ENCODE measurements at places on chromosomes 5 and 9.

GRCh38 chr9:113477661-113478060, 14.1 kb downstream of the RGS3 start:
- DNase-seq, result no peak

DNA sequence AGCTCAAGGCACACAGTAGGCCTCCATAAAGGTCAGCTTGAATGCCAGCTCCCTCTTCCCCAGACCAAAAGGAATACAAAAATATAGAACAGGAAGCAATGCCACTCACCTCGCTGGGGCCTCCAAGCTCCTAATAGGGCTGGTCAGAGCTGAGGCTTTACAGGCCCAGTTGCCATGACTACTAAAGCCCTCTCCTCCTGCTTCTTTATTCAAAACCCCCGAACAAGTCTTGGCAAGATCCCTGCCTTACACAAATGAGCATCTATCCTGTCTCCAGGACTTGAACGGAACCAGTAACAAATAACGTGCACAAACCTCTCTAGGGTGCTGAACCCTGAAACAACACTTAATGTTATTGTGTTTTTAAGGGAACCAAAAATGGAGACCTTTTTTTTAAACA, 136.3 kb downstream of the SIL1 start:
- peak; percentile 58 for DNase-seq

DNA sequence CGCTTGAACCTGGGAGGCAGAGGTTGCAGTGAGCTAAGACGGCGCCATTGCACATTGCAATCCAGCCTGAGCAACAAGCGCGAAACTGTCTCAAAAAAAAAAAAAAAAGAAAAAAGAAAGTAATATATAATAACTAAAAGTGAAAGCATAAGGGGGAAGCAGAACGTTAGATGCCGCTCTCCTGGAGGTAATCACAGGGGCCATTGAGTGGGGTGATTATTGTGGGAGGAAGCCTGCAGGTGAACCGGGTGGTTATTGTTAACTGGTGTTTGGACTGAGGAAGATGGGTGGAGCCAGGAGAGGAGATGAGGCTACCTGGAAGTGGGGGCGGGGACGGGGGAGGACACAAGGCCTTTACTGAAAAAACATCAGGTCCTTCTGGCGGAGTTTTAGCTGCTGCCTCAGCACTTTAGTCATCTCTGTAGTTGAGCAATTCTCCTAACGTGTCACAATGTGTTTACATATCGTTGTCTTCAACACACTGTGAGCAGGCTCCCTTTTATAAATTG, 5.3 kb upstream of the TJP2 start:
- DNase-seq, result peak; percentile 88

- DNase-seq, result peak; percentile 53
These were observed 373.3 kb upstream of the SEMA6A start for GRCh38 chr5:116947691-116948528.

- DNase-seq, result peak; percentile 44
These were observed 617.4 kb downstream of the SLCO4C1 start for GRCh38 chr5:101678481-101679193.

DNA sequence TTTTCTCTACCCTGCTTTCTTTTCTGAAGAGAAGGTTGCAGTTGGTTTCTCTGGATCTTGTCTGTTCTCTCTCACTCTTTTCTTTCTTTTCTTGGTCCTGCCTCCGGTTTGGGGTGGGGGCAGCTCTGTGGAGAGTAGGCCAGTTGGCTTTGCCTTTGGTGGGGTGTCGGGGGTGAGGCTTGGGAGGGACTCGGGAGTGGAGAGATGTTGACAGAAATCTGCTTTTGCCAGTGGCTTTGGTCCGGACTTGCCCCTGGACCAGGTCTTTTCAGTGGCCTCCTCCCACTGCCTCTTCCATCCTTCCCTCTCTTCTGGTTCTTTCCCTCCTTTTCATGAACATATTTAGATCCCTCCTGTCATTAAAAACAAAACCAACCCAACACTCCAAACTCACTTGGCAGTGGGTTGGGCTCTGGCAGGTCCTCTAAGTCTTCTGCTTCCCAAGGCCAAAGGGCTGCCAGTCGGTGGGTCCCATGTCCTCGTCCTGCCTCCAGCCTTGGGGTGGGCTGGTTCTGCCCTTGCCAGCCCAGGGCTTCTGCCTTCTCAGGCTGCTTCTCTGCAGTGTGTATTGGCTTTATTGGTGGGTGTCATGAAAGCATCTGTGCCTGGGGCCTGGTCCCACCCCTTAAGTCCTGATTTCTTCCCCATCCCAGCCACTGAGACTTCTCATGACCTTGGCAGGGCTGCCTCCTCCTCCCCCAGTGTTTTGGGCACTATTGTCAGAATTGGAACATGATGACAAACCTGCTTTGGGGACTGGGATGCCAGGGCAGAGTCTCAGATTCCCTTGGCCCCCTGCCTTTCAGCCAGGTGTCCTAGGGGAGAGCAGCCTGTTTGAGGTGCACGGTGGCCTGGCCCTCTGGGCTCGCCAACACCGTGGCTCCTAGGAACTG, 16.9 kb downstream of the ANKRD33B start:
- no peak for DNase-seq

DNA sequence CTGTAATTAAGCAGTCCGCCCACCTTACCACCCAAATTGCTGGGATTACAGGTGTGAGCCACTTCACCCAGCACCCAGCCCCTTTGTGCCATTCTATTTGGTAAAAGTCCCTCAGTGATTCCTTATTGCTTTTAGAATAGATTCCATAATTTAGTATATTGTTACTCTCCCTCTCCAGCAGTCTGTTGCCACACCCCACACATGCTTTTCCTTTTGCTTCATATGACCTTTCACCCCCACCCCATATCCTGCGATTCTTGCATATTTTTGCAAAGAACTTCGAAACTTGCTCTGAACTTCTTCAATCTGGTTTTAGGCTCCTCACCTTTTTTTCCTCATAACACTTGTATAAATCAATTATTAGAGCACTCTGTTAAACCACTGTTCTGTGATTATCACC, 100.2 kb downstream of the MTREX start:
- DNase-seq, result no peak

DNA sequence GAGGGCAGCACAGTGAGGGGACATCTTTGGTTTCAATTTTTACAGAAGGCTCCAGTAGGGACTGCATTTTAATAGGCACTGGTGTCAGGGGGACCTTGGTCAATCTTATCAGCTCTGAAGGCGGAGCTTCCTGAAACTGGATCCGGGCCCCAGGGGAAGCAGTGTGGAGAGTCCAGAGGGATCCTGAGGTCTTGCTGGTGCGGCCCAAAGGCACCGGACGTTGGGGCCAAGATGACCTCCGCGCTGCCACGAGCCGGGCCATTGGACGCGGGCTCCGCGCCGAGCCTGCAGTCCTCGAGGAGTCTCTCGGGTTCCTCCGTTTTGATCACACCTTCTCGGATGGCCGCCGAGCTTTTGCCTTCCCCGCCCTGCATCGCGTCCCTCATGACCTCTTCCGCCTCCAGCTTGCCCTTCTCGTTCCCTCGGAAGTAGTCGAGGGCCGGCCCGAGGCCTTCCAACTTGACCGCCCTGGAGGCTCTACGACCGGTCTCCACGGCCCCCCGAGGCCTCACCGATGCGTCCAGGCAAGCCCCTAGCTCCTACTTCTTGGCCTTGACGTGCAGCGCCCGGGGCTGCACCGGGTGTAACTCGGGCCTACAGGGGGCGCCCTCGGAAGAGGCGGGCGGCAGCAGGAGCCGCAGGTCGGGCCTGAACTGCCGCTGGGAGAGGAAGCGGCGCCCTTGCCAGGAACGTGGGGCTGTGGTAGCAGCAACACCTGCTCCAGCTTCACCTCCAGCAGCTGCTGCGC, 18.8 kb downstream of the C5orf52 start:
- DNase-seq, result no peak

DNA sequence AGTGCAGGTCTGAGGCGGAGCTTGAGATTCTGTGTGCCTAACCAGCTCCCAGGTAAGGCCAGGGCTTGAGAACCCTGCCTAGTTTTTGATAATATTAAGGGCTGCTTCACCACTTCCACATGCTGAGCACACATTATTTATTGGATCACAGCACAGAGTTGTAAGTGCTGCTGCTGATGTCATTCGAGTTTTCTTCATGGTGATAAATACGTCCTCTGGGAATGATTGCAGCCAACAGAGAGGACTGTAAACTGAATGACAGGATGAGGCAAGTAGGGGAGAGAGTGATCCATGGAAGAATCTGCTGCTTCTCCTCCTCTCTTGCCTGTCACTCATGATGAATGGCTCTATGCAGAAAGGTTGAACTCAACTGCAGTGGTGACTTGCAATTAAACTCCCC, 77.9 kb upstream of the VPS13A start:
- no peak for DNase-seq

DNA sequence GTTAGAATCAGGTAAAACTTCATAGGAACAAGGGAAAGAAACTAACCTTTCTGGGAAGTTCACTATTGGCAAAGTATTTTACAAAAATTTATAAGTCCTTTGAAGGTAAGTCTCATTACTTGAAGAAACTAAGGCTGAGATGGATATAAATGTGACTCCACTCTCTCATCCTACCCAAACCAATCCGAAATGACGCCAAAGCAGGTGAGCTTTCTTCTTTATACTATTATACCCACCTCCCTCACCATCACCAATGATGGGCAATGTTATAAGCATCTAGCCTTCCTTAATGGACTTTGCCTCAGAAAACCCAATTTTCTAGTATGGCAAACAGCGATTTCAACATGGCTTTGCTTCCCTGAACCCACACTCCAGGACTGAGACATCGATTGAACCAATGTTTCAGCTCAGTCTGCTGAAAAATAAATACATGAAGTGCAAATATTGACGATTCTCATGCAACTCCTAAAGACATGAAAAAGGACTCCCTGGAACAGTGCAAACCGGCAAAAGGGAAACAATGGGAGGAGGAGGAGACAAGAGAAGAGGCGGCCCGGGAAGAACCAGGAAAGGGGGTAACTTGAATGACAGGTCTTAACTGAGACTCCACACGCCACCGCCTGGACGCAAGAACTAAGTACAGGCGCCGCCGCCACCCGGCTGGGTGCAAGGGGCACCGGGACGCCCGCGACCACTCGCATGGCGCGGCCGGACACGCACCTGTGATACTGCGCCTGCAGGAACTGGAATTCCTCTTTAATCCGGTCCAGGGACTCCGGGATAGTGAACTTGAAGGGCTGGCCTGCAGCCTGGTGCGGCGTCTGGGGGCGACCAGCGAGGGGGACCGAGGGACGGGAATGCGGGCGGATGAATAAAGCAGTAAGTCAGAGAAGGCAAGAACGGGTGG, 2.5 kb downstream of the TLE1 start:
- peak; percentile 80 for DNase-seq

DNA sequence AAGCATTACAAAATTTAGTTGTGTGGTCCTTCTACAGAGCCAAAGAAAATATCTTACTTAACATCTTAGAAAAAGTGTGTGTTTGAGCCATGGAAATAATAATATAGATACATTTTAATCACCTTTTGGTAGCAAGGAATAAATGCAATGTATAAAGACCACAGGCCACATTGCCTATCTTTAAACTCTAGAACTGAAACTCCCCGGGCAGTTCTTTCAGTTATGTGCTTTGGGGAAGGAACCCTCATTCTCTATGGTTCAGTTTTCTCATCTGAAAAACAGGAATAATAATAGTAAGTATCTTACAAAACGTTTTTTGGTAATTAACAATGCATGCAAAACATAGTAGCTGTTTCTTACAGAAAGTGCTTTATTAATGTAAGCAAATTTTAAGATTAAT, 67.8 kb upstream of the GABRB2 start:
- DNase-seq, result no peak

DNA sequence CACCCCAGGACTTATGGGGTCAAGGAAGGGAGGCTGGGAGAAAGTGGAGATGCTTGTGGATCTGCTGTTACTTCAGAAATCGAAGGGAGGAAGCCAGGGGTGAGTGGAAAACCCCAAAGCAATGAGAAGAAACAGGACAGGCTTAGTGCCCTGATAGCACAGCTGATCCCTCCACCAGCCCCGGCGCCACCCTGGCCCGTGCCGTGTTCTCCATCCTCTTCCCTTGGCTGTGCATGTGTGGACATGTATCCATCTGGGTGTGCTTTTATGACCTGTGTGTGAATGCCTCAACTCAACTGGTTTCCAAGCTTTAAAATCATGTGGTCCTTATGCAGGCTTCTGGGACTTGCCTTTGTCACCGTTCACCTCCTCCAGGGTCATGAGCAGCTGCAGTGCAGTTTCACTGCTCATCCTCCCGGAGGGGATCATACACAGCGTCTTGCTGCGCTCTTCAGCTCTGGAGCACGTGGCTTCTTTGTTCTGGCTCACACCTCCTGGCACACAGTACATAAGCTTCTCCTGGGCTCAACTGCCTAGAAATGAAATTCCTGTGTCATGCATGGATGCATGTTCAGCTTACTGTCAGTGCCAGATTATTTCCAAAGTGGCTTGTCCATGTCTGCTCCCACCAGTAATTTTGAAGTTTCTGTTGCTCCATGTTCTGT, 58.2 kb downstream of the IPPK start:
- DNase-seq, result peak; percentile 24

DNA sequence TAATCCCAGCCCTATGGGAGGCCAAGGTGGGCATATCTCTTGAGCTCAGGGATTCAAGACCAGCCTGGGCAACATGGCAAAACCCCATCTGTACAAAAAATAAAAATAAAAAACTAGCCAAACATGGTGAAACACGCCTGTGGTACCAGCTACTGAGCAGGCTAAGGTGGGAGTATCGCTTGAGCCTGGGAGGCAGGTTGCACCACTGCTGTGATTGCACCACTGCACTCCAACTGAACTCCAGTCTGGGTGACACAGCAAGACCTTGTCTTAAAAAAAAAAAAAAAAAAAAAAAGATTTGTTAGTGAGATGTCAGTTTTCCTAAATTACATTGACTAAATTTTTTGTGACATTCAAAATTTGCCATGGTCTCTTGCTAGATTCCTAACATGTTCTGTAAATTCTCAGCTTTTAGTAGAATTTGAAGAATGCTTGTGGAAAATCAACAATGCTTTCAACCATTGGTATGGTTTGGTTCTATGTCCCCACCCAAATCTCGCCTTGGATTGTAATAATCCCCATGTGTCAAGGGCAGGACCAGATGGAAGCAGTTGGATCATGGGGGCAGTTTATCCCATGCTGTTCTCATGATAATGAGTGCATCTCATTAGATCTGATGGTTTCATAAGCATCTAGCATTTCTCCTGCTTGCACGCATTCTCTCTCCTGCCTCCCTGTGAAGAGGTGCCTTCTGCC, 236.1 kb downstream of the ARRDC3 start:
- DNase-seq, result no peak

GRCh38 chr5:146340260-146341081, 1.8 kb downstream of the POU4F3 start:
- DNase-seq, result no peak

DNA sequence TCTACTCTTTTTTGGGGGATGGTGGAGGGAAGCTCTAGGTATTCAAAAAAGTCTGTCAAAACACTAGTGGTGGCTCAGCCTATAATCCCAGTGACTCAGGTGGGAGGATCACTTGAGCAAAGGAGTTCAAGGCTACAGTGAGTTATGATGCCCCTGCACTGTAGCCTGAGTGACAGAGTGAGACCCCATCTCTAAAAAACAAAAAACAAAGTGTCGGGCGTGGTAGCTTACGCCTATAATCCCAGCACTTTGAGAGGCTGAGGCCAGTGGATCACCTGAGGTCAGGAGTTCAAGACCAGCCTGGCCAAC, 15.8 kb upstream of the SLC35D2 start:
- no peak for DNase-seq

- DNase-seq, result no peak
These were observed 1094.9 kb upstream of the C9orf72 start for GRCh38 chr9:28668158-28668557.

- DNase-seq, result no peak
These were observed 697.5 kb downstream of the SEMA5A start for GRCh38 chr5:8848366-8848765.

GRCh38 chr9:79663878-79664277, 92.1 kb downstream of the TLE4 start:
- no peak for DNase-seq
